Hepatocyte (in vitro differentiated cells): ENCODE measurements at places on chromosomes 3 and 15. TPM values are rescaled to one million over a fixed set of nuclear protein-coding genes. Genes with fewer than 3 reads are reported as not detected.

DNA sequence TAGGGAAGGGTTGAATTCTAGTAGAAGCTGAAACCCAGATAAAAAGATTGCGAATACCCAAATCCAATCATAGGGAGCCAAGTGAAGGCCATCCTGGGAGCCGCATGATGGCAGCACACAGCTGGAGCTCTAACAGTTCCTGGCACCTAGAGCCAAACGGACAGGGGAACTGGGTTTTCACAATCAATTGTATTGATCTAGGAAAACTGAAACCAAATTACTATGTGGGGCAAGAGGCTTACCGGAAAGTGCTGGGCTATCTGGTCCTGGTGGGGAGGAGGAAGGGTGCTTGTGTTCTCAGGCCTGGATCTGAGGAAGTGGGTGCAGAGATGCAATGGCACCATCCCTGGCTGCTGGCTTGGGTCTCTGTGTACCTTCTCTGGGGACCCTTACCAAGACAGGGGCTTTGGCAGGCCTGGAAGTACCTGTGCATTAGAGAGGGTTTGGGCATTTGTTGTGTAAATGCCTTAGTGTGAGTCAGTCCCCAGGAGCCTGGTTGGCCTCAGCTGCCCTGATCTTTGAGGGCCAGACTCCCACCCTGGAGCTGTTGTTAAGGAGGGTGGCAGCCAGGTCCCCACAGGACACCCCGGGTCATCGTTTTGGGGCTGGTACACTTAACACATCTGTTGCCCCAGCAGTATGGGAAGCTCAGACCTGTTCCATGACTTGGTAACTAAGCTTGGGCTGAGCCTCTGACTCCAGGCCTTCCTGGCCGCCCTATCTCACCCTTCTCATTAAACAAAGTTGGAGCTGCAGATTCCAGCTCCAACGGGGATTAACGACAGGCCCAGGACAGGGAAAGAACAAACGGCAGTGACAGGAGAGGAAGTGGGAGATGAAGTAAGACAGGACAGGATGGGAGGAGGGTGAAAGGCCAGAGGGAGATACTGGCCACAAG, 8.9 kb upstream of the FURIN start:
- DNase-seq = no peak

DNA sequence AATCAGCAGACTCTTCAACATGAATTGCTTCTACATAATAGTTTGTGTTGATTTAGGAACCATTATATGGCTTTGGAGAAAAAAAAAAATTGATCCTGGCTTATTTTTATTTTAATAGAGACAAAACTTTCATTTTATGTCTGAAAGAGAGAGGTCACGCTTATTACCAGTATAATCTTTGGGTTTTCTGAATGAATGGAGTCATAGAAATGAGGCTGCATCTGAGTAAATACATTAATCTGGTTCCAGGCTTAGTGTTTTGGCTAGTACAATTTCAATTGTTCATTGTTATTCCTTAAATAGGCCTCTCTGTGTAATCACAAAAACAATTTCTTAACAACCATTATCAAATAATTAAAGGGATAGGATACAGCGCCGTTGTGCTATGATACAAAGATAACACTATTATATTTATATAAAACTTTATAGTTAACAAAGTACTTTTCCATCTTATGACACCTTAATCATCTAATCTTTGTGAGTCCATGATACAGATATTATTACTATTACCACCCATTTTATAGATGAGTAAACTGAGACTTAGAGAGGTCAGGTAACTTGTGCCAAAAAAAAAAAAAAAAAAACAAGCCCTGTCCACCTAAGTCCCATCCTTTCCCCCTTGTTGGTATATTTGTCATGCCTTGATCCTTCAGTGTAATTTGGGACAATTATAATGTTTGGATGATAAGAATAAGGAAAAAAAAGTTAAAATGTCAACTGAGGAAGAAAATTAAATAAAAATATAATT, 41.8 kb upstream of the GOLM2 start:
- DNase-seq = no peak

- no peak for DNase-seq
Measured at GRCh38 chr3:177429079-177429478, 231.8 kb upstream of the TBL1XR1 start.

DNA sequence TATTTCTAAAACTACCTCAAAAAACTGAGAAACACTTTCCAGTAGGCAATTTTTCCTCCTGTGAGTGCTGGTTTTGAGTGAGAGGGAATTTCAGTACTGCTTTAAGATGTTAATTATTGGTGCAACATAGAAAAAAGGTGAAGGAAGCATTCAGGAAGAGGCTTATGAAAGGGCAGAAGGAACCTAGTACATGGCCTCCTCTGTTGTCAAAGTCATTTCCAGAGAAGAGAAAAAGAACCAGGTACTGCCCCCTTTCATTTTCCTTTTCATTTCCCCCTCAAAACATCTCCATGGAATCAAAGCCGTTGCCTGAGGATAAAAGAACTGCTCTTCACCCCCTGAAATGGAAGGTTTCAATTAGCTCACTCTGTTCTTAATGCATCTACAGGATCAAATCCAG, 19.8 kb downstream of the RARRES1 start:
- DNase-seq = no peak

GRCh38 chr3:153052096-153052460, 109.9 kb upstream of the RAP2B start:
- peak; percentile 74 for DNase-seq

- DNase-seq = no peak
Measured at GRCh38 chr3:40623567-40623966, 98.8 kb downstream of the ZNF621 start.

DNA sequence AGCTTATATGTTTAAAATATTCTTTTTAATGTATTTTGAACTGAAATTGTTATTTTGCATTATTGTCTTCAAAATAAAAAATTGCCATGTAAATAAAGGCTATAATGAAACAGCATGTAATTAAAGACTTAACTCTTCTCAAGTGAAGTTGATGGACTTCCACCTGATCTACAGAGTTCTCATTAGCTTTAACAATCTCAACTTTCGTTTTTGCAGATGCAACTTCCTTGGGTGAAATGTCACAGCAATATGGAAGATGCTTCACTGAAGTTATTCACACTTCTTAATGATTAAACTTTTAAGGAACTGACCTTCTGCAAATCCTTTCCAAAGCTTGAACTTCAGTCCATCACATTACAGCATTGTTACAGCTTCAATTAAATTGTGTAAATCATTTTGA, 63.6 kb downstream of the OSTN start:
- DNase-seq = no peak

GRCh38 chr3:21641959-21642358, 109.1 kb downstream of the ZNF385D start:
- DNase-seq = no peak

DNA sequence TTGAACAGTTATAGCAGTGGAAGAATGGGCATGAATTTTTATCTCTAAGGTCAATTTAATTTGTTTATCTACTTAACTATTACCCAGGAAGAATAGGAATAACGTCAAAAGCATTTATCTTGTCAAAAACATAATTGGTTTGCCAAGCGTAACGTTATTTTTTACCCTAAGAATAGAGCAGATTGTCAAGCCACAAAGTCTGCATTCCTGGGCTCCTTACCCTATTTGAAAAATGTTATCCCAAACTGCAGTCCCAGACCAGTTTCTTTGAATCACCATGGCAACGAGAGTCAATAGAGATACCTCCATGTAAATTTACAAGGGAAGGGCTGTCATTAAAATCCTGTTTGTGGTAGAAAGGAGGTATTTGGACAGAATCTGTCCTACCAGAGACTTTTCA, 61.1 kb downstream of the CPNE4 start:
- no peak for DNase-seq

DNA sequence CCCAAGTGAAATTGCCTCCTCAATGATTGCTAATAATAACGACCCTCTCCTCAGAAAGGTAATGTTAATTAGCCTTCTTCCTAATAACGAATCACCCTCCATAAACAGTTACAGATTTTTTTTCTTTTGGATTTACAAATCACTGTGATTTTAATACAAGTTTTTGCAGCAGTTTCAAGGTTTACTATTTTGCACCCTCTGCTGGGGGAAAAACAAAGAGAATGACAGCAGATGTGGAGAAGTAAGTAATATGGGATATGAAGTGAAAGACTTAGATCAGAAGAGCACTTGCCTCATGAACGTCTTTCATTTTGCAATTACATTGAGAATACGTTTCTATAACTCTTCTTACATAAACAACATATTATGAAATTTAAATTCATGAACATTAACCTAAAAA, 16.1 kb upstream of the CNTN3 start:
- peak; percentile 20 for DNase-seq

GRCh38 chr3:113531826-113532697, at the start of gene SIDT1:
SIDT1 (plus strand) TSS chr3:113532555; CDS start chr3:113533022, 467 bp downstream.
- DNase-seq = peak; percentile 56

GRCh38 chr3:13654330-13655060, 105.6 kb downstream of the FBLN2 start:
- DNase-seq = no peak

- DNase-seq = peak; percentile 8
Measured at GRCh38 chr3:77040926-77041722, 1.2 kb downstream of the ROBO2 start.

DNA sequence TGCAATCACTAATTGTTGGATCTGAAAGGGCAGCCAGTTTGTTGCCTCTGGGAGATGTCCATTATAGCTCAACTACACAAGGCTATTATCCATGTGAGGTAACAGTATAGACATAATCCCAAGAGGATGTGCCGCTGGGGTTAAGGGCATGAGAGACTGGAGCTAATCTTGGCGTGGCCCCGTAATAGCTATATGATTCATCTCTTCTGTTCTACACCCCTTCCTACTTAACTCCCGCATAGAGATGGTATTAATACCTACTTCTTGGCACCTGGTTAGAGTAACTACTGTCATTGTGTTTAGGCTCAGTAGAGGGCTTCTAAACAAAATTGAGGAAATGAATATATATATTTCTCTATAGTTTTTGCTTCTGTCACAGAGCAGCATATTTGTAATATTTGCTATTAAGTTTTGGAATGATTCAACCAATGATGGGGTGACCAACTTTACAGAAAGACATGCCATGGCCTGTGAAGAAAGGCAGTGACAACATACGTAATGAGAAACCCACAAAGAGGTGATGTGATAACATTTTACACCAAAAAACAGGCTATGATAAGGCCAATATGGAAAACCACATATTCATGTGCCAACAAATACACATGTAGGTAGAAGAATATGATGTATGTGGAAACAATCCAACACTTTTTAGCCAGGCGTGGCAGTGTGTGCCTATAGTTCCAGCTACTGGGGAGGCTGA, 76.8 kb upstream of the DPH6 start:
- no peak for DNase-seq

- peak; percentile 80 for DNase-seq
Measured at GRCh38 chr3:107987036-107987939, 103.5 kb downstream of the CD47 start.

DNA sequence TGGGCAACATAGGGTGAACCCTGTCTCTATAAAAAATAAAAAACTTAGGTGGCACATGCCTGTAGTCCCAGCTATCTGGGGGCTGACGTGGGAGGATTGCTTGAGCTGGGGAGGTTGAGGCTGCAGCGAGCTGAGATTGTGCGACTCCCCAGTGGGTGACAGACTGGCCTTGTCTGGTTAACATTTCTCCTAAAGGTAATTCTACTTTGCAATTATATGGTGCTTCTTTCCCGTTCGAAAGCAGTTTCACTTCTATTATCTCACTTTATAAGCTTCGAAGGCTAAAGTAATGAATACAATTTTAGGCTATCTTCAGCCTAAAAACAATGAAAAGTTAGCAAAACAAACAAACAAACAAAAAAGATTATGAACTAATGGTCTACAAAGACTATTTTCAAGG, 35.3 kb downstream of the COMMD2 start:
- no peak for DNase-seq

DNA sequence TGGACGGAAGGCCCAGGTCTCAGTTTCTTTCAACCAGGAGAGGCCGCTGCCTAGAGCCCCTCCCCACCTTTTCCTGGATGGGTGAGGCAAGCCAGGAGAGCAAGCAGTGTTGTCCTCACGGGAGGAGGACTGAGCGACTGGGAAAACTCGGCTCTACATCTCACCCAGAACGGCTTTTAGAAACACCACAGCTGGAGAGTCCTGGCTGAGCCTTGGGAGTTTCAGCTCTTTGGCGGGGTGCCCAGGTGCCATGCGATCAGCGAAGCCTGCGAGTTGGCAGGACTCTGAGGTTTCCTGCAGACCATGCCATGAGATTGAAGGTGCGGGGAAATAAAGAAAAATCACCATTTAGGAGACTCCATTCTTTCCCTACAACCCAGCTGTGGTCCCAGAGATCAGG, 26.0 kb downstream of the PPCDC start:
- peak; percentile 58 for DNase-seq

- DNase-seq = no peak
Measured at GRCh38 chr15:67241132-67241855, 13.2 kb downstream of the AAGAB start.

GRCh38 chr3:29644956-29645636, 364.2 kb downstream of the RBMS3 start:
- DNase-seq = no peak

GRCh38 chr3:57127891-57128518, 37.1 kb downstream of the IL17RD start:
- DNase-seq = peak; percentile 44

- DNase-seq = no peak
Measured at GRCh38 chr3:151321526-151321925, 4.9 kb upstream of the GPR87 start.

GRCh38 chr3:72594615-72595215, 253.5 kb downstream of the SHQ1 start:
- DNase-seq = no peak

DNA sequence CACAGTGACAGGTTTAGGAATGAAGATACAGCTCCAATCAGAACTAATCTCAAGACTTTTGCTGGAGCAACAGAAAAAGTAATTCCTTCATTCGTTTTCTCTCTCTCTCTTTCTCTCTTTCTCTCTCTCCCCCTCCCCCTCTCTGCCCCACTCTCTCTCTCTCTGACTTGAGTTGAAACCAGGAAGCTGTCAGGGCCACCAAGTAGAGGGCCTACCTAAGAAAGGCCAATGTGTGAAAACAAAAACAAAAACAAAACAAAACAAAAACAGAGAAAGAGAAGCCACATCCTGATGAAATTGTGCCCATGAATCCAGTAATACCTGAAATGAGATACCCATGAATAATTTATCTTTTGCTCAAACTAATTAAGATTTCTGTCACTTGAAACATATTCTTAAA, 72.9 kb downstream of the ATP8B4 start:
- DNase-seq = no peak

DNA sequence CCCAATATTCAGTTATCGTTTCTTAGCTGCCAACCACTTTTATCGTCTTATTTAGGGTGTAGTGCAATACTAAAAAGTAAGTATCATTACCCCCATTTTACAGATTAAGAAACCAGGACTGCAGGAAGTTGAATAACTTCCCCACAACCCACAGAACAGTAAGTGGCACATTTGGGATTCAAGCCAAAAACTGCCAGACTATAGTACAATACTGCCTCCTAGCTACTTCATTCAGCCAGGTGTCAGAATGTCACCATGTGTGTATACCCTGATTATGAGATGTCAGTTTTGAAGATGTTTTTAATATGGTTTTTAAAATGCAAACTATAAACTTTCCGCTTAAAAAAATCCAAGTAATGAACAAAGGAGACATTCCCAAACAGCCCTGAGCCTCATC, 74.2 kb upstream of the PROK2 start:
- peak; percentile 59 for DNase-seq

- DNase-seq = no peak
Measured at GRCh38 chr3:122936986-122937385, 90.6 kb downstream of the SEMA5B start.

GRCh38 chr15:29911705-29912104, 89.4 kb upstream of the TJP1 start:
- no peak for DNase-seq

MAGI1 gene
- total RNA-seq = 43.5 and 47.8 TPM in 2 replicates

ABCC5 gene
- 27.1 and 27.8 TPM in 2 replicates for total RNA-seq

UMPS gene
- total RNA-seq = 25.9 and 108 TPM in 2 replicates

P2RY13 gene
- not detected in 2 replicates for total RNA-seq

TMEM266 gene
- total RNA-seq = 1.8 and 1.9 TPM in 2 replicates

NRROS gene
- 0.33 and 0.36 TPM in 2 replicates for total RNA-seq

FBXO40 gene
- not detected in 2 replicates for total RNA-seq
